ENCODE measurements at places on chromosomes 4 and X.
A peak's percentile ranks its signal among the peaks of the same experiment; 100 is the strongest.

GRCh38 chr4:2105559-2105958, 46.4 kb downstream of the NAT8L start:
- DNase-seq = no peak

DNA sequence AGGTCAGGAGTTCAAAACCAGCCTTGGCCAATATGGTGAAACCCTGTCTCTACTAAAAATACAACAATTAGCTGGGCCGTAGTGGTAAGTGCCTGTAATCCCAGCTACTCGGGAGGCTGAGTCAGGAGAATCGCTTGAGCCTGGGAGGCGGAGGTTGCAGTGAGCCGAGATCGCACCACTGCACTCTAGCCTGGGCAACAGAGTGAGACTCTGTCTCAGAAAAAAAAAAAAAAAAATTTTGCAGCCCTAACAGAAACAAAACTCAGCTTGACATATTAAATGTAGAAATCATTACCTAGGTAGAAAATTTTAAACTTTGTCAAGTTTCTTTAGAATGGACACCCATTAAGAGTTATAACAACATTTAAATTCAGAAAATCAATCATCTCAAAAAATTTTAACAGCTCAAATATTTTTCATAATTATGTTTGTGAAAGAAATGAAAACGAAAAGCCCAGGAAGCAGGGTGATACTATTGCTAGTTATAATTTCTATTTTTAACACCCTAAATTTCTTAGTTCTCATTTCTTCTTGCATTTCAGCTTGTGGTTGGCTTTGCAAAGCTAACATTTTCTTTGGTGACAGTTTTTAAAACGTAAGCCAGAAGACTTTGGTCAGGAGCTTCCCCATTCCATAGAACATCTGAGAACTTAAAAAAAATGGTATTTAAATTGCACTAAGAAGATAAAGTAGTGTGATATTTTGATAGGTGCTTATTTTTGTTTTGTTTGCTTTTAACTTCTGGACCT, 33.3 kb upstream of the RBBP7 start:
- DNase-seq = no peak

DNA sequence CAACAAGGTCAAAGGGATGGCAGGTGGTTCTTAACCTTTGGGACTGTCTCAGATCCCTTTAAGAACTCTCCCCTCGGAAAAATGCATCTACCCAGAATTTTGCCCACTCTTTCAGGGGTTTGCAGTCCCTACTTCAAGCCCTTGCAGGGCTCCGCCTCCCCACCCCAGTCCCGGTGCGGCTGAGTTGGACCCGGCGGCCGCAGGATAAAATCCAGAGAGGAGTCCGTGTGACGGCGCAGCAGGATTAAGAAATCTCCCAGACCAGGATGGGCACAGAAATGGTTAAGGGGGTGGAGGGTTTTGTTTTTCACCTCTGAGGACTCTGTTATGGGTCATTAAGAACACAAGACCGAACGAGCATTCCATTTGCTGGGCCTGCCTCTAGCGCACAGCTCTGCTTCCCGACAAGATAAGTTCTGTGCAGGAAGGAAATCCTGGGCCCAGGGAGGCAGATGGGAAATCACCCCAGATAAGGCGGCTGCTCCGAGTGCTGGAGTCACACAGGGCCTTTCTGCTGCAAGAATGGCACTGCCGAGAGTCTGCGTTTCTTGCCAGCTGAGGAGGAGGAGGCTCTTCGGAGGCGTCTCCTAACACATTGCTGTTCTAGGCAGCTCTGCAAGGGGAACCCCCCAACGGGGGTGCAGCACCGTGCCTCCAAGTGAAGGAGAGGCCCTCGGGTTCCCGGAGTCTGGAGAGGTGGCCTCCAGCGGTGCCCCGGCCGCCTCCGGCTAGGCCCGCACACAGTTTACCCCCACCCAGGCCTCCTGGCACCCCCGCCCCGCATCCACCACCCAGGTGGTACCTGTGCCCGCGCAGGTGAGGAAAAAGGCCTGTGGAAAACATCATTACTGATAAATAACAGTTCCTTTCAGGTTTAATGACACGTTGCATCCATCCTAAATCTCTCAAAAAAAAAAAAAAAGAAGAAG, 277.6 kb downstream of the BCOR start:
- peak; percentile 44 for DNase-seq

GRCh38 chr4:61223385-61223784, 23.3 kb downstream of the ADGRL3 start:
- DNase-seq = no peak

DNA sequence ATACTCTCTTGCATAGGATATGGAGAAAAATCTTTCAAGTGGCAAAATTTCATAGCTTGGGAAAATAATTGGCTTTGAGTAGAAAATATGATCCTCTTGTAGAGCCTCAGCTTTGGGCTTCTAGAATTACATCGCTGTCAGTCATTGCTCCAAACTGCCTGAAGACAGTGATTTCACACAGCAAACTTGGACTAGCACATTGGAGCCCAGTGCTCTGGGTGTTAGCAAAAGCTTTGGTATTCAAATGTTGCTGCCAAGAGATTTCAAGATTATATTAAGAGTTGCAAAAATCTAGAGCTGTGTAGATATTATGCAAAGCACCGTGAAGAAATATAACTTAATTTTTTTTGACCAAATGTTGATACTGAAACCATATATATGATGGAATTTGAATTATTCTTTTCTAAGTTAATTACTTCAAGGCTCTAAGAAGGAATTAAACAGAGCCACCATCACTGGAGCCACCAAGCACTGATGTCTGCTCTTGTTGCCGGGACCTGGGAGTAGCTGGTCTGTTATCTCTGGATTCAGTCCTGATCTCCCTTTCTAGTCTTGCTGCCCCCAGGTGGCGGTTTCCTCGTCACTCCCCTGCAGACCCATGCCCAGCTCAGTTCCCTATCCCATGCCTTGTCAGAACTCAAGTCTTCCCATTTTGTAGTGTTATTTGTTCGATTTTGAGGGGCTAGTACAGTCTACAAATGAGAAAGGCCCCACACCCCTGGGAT, 260.7 kb upstream of the SFRP2 start:
- peak; percentile 13 for DNase-seq

DNA sequence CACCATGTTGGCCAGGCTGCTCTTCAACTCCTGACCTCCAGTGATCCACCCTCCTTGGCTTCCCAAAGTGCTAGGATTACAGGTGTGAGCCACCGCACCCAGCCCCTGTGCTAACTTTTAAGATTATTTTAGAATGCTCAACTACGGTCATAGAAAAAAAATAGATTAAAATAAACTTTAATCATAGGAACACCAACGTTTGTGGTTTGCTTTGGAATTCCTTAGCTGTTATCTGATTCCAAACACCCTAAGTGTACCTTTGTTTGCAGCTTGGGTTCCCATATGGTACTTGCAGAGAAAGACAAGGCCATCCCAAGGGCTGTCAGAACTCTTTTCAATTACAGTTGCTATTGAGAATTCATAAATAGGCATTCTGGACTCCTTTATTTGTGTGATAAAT, 90.1 kb upstream of the EFHC2 start:
- no peak for DNase-seq

GRCh38 chrX:40663880-40664630, 16.7 kb upstream of the CXorf38 start:
- peak; percentile 38 for DNase-seq

DNA sequence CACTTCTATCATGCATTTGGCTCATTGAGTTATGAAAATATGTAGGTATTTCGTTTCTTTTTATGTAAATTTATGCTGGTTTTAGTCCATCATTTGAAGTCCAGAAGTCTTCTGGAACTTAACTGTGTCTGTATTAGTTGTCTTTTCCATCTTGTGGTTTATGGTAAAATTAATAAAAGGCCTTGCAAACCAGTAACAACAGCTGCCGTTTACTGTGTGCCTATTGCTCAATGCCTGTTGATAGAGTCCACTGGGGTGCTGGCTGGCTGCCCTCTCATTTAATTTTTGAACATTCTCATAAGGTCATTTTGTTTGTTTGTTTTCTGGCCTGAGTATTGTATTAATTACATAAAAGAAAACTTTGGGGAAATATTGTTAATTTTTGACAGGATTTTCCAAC, 98.0 kb downstream of the NAA11 start:
- DNase-seq = no peak

DNA sequence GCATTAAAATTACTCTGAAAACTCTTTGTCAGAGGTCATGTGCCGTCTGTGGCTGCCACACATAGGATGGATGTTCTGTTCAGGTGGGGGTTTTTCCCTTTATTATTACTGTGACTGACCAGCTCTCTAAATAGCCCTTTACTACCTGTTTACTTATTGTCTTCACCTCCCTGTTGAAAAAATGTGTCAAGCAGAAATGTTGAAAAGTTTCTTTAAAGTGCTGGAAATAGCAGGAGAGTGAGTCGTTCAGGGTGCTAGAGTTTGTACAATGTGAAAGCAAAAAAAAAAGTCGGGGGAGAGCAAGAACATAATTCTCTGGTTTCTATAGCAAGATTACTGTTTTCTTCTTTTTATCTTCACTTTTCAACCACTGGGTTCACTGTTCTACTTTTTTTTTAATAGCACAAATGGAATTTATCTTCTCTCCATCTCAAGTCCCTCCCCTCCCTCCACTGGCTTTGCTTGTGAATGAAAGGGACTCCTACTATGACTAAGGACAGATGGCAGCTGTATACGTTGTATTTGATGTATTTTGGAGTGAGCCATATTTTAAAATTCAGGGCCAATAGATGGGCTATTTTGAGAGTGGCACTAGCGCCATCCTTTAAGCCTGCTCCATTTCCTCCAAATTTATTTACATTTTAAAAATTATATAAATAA, 33.3 kb downstream of the ARX start:
- DNase-seq = no peak

DNA sequence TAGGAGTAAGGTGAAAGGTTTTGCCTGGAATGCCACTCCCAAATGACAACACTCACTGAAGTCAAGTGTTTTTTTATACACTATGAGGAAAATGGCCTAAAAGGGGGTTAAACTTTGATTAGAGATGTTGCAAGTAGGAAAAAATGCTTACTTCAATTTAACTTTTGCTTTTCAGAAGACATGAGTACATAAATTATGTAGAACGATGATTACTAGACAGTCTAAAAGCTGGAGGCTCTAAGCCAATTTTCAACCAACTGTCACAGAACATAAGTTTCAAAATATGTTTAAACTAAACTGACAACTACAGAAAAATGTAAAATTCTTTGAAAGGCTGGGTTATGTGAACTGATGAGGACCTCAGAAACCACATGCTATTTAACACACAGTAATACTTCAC, 83.4 kb downstream of the SHISA3 start:
- DNase-seq = no peak

GRCh38 chr4:173051716-173052115, 116.9 kb upstream of the GALNT7 start:
- DNase-seq = no peak

DNA sequence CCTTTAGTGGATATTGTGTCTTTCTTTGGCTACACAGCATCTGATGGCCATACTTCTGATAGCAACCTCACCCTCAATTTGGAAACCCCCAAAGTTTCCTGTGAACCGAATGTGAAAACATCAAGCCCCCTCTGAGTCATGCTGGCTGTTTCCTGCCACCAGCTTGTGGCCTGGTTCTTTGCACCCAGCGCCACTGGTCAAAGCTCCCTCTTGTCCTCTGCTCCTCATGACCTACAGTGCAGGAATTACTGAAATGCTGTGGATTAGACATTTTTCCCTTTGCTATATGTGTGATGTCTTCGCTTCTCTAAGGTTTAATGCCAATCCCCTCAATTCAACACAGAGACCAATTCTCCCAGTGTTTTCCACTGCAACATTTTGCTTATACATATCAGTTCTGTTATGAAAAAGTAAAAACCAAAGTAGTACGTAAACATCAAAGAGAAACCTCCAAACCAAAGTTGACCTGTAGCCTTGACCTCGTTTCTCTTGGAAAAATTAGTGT, 224.0 kb upstream of the TENM3 start:
- DNase-seq = no peak

- DNase-seq = no peak
Observed at GRCh38 chr4:126756050-126756829, 876.5 kb upstream of the INTU start.

DNA sequence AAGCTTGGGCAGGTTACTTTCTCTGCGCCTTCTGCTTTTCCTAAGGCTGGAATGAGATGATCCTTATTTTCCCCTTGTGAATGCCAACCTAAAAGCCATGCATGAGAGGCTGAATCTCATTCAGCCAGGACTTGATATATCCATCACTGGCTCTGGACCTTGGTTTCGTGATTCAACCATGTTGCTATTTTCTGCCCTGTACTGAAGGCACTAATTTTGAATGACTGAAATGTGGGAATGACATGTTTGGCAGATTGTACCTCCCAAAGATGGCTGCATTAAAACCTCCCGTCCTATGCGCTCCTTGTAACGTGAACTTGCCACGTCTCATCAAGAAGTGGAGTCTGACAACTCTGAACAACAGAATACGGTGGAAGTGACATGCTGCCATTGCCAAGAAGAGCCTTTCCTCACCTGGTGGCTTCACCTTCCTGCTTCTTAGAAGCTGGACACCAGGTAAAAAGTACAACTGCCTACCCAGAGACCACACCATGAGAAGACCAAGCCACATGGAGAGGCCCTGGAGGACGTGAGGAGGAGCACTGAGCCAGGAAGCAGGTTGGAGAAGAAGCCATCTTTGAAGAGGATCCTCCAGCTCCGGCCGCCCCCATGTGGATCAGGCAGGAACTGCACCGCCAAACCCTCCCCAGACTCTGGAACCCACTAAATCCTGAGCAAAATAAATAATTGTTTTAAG, 174.5 kb downstream of the NSUN7 start:
- peak; percentile 73 for DNase-seq
